ENCODE measurements at places on chromosomes 12 and 14.

DNA sequence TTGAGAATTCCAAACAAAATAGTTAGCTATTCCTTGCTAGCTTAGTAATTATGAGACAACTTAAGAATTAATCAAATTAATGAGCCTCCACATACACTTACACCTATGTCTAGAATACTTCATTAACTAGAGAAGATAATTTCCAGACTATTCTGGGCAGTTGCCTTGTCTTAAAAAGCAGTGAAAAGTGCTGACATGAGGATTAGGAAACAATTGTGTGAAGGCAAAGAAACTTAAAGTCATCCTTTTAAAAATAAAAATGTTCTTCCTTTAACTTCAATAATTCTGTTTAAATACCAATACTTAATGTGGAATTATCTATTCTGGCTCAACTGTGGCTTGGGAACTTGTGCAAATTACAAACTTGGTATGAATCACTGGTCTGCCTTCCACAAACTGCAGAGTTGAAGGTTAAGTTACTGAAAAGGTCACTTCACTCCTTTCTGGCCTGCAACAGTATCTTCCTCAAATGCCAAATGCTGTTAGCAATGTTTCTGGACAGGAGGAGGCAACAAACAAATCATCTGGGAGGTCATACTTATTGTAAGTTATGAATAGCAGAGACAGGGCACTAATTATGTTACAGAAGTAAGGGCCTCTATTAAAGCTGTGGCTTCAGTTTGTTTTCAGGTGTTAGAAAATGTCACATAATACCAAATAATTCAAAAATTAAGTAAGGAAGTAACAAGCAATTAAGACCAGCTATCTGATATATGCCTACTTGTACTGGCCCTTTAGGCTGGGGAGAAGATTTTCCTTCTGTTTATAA, 19.2 kb downstream of the PPTC7 start:
- DNase-seq = no peak

GRCh38 chr12:38538319-38538718, 221.7 kb downstream of the ALG10B start:
- DNase-seq = no peak

GRCh38 chr12:57230381-57231155, 1.1 kb downstream of the SHMT2 start:
- no peak for DNase-seq

- DNase-seq = no peak
Observed at GRCh38 chr12:128268379-128268995, 1.5 kb downstream of the TMEM132C start.

GRCh38 chr12:118058881-118059280, 2.1 kb downstream of the WSB2 start:
- no peak for DNase-seq

DNA sequence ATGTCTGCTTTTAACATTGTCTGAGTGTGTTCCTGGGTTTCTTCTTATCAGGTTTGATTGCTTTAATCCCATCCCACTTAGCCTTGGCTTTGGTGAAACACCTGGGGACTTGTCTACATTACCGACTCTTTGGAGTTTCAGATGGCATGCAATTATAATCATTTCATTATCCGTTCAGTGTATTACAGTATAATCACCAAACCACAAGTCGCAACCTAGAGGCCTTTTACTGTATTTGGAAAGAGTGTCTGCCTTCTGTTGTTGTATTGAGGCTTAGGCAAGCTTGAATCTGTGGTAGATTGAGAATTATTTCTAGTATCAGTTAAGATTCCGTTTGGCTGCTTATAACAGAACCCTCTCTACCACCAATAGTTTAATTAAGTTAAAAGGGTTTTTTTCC, 103.9 kb downstream of the TGFB3 start:
- no peak for DNase-seq

GRCh38 chr12:131856366-131857097, 28.3 kb downstream of the MMP17 start:
- no peak for DNase-seq

DNA sequence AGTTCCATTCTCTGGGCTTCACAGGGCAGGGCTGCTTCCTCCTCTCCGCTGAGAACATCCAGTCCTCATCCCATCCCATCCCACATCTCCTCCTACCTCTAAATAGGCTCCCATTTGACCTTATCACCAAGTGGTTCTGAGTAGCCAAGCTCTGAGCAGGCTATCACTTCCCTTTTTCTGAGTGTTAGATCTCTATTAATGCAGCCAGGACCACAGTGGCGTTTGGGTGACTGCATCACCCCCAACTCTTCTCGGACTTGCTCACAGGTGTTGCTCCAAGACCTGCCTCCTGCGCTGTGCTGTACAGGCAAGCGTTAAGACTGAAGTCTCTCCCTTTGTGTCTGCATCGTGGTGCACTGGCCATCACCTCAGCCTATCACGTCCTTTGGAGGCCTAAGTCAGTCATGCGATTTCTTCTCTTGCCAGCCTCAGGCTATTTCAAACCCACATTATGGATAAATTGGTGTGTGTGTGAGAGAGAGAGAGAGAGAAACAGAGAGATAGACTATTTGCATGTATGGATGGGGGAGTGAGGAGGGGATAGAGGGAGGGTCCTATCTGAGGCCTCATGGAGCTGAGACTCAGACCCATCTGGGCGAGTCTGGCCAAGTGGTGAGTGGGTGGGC, 12.4 kb upstream of the HHIPL1 start:
- DNase-seq = no peak

DNA sequence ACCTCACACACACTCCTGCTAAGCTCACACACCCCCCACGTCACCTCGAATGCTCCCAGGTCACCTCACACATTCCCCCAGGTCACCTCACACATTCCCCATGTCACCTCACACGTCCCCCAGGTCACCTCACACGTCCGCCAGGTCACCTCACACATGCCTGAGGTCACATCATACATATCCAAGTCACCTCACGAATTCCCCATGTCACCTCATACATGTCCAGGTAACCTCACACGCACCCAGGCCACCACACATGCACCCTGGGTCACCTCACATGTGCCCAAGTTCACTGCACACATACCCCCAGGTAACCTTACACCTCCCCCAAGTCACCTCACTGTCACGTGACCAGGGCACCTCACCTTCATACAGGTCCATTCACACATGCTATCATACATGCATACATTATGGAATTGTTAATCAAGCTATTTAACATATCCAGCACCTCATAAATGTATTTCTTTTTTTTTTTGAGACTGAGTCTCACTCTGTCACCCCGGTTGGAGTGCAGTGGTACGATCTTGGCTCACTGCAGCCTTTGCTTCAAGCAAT, 640.3 kb downstream of the TMEM121 start:
- DNase-seq = no peak

DNA sequence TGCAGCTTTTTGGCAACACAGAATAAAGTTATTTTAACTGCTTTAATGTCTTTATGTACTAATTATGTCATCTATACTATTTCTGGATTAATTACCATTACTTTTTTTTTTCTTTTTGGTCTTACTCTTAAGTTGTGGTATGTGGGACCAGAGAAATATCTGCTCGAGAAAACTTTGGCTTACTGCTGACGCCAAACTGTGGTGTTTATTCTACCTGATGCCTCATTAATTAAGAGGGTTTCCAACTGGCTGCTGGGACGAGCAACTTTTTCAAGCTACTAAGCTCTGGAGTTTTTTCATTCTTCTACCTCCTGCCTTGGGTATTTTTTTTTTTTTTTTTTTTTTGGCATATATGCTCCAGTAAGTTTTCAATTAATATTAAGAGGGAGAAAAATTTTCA, 1257.5 kb downstream of the FSCB start:
- no peak for DNase-seq

DNA sequence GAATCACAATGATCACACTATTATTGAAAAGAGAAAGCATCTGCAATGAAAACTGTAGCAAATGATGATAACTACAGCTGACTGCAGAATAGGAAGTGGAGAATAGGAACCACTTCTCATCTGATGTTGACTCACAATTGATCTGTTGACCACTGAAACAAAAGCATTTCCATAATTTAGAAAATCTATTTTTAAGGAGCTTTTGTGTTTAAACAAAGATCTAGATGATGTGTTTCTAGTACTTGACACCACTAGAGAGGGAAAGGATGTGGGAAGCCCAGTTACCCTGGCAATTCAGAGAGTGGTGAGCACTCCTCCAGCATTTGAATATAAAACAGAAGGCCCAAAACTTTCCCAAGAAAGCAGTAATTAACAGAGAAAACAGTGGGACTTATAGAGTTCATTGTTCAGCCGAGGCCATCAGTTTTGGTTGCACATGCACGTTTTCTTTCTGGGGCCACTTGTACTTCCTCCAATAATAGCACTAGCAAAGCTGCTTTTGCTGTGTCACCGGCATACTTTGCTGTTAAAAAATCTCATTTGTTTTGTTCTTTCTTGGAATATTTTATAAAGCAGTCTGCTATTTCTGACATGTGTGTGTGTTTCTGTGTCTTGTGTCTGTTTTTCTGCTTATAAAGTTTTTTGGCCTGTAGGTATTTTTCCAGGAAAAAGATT, 76.1 kb upstream of the HECTD1 start:
- no peak for DNase-seq

GRCh38 chr14:101001311-101002069, 98.0 kb upstream of the RTL1 start:
- no peak for DNase-seq

GRCh38 chr14:72898448-72898847, 4.5 kb upstream of the DPF3 start:
- DNase-seq = no peak

GRCh38 chr12:98456576-98457573, 58.5 kb upstream of the TMPO start:
- peak; percentile 24 for DNase-seq

DNA sequence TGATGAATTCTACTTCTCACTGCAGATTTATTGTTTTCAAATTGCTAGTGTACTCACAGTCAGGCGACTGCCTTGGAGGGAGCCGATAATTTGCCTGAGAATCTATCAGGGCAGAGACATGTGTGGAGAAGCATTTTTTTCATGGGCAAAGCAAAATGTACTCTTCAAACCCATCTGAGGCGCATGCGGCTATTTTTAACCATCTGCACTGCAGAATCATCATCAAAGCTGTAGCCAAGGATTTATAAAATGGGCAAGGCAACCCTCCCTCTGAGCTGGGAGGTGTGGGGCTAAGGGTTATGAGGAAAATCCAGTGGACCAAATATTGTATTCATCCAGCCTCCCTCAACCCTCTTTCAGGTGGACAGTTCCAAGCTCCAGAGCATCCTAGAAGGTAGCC, 37.7 kb downstream of the BEST3 start:
- peak; percentile 18 for DNase-seq

DNA sequence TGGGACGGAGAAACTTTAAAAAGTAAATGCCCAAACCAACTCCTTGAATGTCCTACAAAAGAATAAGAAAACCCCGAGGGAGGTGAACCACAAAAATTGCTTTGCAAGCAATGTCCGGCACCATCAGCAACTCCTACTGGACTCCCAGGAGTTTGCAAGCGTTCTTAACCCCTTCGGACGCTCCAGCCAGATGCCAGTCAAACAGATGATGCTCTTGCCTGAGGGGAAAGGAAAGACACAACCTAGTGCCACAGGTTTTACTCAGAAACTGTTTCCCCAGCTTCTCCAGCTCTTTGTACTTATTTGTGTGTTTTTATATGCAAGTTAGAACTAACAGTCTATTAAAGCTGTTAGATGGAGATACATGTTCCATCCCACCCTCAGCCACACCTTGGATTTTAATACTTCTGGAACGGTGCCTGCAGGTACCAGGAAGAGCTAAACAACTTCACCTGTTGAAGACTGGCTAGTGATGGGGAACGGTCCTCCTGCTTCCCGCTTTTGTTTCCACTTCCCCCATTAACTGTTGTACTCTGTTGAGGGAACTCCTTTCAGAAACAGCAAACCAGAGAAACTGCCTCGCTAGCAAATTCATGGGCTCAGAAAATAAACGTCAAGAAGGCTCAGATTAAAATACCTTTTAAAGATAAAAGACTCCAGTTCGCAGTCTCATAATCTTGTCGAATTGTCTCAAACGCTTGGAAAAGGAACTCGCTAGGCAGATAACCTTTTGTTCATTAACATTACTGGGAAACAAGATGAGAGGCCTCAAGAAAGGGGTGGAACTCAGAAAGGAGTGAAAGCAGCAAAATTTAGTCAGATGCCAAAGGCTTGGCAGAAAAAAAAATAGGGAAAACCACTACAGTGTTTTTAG, 1.1 kb upstream of the FERMT2 start:
- peak; percentile 69 for DNase-seq

DNA sequence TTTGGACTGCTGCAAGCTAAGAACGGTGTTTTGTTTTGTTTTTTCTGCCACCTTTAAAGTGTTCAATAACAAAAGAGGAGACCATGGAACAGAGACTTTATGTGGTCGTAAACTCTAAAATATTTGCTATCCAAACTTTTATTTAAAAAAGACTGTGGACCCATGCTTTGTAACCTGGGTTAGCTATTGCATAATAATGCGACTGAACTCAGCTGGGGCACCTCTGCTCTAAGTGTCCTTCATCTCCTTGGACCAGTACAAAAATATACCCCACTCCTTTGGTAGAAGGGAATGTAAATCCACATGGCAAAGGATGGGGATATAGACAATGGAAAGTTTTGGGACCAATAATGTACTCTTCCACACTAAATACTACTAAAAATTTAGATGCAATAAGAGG, 65.5 kb downstream of the GPATCH2L start:
- no peak for DNase-seq

DNA sequence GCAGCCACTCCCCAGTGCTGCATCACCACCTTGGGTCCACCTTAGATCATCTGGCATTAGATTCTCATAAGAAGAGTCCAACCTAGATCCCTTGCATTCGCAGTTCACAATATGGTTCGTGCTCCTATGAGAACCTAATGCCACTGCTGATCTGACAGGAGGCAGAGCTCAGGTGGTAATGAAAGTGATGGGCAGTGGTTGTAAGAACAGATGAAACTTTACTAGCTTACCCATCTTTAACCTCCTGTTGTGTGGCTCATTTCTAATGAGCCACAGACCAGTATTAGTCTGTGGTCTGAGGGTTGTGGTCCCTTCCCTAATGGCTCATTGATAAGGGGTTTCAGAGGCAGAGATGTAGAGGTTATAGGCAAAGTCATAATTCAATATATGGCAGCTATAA, 615.9 kb upstream of the MIS18BP1 start:
- DNase-seq = no peak

GRCh38 chr14:24171422-24172260, at the start of gene REC8:
Gene REC8, plus strand, starts transcription at chr14:24172080. Its CDS starts 473 bp downstream, at chr14:24172553.
- peak; percentile 97 for DNase-seq

DNA sequence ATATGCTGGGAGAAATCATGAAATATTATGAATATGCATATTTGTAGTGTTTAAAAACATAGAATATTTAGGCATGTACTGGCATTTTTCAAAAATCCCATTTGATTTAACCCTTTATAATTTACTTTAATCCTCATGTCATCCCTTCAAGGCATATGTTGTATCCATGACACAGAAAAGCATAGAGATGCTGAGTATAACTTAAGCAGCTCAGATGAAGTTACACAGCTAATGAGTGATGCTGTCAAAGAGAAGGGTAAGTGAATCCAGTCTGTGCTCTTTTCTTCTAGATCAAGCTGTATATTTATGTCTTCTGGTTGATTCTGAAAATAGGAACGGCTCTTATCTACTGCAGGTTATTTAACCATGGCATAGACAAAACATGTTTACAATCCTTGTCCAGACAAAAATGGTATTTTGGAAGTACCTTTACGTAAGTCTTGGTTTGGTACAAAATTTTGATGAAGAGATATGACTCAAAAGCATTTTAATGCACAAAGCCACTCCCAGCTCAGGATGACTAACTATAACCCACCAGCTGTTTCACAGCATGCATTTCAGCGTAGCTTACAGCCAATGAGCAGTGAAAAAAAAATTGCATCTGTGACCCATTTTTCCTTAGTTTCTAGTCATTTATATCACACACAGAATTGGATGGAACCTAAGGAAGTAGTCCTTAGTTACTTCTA, 201.7 kb downstream of the STXBP6 start:
- DNase-seq = peak; percentile 14

GRCh38 chr12:997505-997904, 6.5 kb downstream of the ERC1 start:
- DNase-seq = no peak
